Colonic mucosa (tissue), 4 donors: ENCODE measurements at places on chromosomes 5 and 9. TPM values are rescaled to one million over a fixed set of nuclear protein-coding genes. Genes with fewer than 3 reads are reported as not detected.

DNA sequence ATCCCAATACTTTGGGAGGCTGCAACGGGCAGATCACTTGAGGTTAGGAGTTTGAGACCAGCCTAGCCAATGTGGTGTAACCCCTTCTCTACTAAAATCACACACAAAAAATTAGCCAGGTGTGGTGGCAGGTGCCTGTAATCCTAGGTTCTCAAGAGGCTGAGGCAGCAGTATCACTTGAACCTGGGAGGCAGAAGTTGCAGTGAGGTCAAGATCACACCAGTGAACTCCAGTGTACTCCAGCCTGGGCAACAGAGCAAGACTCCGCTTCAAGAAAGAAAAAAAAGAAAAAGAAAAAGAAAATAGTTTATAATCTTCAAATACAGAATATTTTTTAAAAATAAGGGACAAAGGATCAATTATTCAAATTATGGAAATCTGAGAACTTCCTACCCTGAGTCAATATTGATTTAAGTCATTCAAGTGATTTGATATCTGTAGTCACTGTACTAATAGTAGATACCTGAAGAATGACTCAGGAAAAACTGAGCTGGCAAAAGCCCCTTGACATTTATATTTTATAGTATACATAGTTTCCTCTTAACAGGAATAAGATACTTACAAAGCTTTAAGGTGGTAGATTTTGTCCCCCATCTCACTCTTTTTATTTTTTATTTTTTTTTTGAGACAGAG, 61.8 kb downstream of the PTBP3 start:
- no peak for DNase-seq

- no peak for DNase-seq
Measured at GRCh38 chr9:38137342-38137741, 68.3 kb upstream of the SHB start.

- no peak for DNase-seq
Measured at GRCh38 chr9:129562917-129563316, 58.0 kb downstream of the C9orf50 start.

DNA sequence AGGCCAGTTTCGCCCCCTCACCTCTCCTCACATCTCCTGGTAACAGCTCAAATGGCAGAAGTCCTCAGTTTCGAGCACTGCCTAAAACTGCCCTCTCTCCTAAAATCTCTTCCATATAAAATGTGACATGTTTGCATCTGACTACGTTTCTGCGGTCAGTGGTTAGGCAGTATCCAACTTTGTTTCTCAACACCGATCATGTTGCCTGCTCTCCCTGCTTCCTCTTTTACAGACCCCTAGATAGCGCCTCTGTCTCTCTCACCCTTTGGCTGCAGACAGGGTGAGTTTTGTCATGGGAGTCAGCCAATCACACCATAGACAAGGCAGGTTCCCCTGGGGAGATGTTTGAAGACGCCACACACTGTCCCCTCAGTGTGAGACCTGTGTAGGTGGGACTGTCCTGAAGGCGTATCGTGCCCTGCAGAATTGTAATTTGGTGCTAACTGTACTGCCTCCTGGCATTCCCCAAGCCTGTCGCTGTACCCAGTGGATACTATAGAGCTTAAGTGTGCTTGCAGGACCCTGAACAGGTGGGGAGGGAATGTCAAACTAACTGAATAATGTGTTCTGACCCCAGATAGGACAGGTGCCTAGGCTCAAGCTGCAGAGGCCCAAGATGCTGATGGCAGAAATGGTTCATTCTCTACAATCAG, 1.1 kb downstream of the HEXB start:
- DNase-seq, result peak; percentile 32

GRCh38 chr9:23464275-23464674, 361.8 kb downstream of the ELAVL2 start:
- DNase-seq, result no peak

GRCh38 chr5:120954255-120954654, 490.2 kb downstream of the PRR16 start:
- DNase-seq, result no peak

DNA sequence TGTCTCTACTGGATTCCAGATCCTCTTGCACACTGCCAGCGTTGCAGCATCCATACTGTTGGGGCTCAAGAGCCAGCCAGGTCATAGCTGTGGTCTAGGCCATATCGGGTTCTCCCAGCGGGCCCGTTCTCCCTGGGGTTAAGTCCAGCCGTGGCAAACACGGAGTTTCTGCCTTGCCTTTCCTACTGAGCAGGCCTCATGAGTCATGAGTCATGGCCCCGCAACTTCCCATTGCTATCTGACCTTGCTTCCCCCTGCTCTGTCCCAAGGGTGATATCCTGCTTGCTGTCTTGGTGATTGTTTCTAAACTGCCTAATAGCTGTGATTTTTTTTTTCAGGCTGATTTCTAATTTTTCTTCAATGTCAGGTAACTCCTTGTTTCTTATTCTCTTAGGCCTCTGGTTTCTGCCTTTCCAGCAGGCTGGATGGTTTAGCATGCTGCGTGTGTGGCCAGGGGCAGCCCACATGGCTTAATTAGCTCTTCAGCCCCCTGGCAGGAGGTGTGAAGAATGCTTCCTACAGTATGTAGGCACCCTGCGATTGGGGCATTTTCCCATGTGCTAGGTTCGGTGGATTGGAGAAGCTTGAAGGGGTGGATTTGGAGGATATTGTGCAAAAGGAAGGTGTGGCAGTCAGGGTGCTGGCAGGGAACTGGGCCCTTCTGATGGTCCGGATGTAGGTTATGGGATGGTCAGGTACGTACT, 18.7 kb downstream of the DAPK1 start:
- no peak for DNase-seq

- DNase-seq, result no peak
Measured at GRCh38 chr5:32754284-32754683, 43.2 kb downstream of the NPR3 start.

- DNase-seq, result no peak
Measured at GRCh38 chr9:98951967-98952366, 8.3 kb downstream of the COL15A1 start.

Gene AQP3
- 13.3 TPM for total RNA-seq

GRCh38 chr5:142342128-142342981, 17.5 kb upstream of the SPRY4 start:
- no peak for DNase-seq

Gene CTNNA1
- total RNA-seq, result 483 TPM

DNA sequence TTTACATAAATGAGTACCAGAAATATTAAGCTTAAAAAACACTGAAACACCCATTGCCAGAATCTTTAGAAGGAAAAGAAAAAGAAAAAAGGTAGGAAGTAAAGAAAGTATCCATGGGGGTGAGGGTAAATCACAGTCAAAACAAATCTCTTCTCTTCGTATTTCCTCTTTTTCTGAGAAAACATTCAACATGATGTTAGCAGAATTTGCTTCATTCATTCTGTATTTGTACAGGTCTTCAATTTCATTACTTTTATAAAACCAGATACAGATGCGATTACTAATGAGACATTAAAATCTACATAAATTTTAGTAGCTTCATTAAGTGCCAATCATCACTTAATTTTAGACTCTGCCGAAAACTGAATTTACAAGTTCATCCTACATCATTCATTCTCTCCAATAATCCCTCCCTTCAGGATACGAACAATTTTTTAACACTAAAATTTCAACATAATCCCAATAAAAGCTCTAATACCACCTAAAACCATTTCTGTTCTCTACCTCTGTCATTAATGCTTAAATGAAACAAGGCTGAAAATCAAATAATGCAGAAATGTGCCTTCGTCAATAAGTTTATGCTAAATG, 7.0 kb downstream of the NR3C1 start:
- no peak for DNase-seq

Gene KLHL3
- 6.3 TPM for total RNA-seq

Gene EPB41L4B
- 87.3 TPM for total RNA-seq

DNA sequence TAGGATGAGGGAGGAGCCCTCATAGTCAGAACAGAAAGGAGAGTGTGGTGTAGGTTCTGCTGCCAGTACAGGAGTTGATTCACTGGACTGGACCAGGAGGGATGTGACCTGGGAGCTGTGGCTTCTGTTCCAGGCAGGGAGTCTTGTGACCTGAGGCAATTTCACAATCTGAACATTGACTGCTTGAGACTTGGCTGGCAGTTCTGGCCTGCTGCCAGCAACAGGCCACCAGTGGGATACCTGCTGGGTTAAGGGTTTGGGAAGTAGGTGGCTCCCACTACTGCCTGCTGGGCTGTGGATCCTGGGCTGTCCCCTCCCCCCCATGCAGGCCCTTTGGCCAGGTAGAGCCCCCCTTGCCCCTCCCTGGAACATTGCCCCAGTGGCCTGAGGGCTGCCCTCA, 268.6 kb upstream of the ARRDC3 start:
- no peak for DNase-seq

DNA sequence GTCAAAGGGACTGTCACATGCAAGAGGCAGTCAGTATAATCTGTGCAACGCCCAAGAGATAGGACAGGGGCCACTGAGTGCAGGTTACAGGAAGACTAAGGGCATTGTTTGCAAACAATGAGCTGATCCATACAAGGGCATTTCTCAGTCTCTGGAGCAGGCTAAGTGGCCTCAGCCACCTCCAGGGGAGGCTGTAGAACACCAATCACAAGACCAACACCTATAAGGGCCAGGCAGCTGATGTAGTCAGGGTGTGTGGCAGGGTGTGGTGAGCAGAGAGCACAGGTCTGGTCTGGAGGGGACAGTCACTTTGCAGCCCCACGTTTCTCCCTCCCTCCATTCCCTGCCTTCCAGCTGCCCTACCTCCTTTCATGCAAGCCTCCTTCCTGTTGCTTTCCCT, 83.2 kb upstream of the ADRA1B start:
- no peak for DNase-seq

DNA sequence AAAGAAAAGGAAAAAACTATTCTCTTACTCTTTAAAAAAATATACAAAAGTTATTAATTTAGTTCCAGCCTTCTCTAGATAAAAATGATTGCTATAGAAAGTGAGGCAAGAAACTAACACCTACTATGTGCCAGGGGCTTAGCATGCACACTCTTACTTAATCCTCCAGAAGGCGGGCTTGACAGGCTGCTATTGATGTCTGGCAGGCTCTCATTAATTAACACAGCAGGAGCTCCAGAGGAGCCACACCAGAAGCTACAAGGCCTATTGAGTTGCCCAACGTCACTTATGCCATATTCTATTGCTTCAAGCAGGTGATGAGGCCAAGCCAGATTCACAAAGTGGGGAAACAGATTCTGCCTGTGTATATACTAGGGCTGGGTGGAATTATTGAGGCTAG, 54.6 kb upstream of the CLINT1 start:
- no peak for DNase-seq

DNA sequence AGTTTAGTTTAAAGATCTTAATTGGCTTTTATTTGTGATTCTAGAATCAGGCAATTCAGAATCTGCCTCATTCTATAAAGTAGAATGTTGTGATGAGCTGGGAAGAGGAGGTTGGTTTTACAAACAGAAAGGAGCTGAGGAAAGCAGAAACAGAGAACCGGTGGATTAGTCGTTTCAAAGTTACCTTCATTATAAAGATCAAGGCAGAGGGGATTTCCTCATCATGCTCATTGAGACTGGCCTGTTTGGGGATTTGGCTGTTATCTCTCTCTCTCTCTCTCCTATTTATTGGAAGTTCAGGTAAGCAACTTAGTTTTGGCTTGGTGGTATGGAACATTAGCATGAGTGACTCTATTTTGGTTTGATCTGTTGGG, 134.0 kb downstream of the GCNT1 start:
- DNase-seq, result no peak

- no peak for DNase-seq
Measured at GRCh38 chr5:5419291-5420210, 2.9 kb upstream of the ICE1 start.

DNA sequence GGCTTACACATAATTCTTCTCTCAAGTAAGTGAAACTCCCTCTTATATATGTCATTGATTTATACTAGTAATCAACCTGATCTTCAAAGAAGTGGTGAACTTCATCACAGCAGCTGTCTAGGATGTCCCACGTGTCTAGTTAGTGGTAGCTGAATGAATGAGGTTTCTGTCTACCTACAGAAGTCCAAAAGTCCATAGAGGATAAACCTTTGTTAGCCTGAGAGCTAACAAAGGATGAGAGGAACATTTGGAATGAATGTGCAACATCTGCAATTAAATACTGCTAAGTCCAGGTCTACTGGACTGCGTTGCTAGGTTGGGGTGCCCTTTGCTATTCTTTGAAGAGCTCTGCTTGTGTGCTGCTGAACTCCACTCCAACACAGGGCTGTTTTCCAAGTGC, 213.8 kb upstream of the DAP start:
- DNase-seq, result no peak

DNA sequence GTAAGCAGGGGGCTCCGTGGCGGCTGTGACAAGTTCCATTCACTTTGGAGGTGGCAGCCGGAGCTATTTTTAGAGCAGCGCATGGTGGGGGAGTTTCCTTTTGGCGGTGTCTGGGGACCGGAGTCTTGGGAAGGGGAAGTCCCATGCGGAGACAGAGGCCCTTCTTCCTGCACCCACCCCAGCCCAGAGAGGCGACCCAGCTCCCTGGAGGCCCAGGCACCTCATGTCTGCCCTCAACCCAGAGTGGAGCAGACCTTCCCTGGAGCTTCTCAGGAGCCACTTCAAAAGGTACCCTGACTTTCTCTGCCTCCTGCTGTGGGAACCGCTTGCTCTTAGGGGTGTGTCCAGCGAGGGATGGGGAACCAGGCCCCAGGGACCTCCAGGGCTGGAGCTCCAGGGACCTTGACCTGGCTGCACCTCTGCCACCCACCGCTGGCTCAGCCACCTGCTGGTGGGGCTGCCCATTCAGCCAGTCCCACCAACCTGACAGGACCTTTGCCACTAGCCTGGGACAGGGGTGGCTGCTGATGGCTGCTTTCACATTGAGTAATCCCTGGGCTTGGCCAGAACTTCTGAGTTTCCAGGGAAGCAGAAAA, 34.1 kb downstream of the NEK6 start:
- DNase-seq, result no peak

- no peak for DNase-seq
Measured at GRCh38 chr9:91222457-91222856, 139.3 kb downstream of the AUH start.

DNA sequence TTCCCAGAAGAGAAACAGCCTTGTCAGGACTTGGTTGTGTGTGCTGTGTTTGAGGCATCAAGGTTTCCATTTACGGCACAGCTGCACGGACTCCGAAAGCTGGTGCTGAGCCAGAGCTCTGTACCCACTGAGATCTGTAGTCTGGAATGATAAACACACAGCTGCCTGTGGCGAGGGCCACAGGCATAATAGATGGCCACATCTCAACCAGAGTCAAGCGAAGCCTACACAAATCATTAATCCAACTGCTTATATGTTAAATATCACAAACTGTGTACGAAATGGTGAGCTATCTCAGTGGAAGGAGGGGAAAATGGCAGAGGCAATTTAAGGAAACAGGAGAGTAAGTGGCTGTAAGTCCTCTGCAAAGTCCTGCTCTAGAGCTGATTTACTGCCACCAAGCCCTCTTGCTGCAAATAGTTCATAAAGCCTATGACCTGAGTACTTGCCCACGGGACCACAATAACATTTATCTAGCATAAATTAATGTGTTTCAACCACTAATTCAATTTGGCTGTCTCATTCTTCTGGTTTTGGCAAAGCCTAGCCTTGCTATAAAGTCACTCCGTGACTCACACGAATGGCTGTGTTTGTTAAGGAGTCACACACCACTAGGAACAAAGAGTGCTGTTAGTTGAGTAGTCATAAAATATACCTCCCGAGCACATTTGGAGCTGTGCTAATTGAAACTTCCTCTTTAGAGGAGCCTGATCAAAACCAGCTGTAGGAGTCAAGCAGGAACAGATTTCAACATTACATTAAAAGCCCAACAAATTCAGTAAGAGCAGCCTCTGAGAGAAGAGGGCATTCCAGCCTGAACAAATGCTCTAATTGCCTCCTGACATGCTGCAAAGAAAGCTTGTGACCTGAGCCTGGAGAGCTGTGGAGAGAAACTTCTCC, 738.6 kb upstream of the ZNF608 start:
- DNase-seq, result peak; percentile 62
